ENCODE measurements at places on chromosomes 2 and 18. TPM values are rescaled to one million over a fixed set of nuclear protein-coding genes. Genes with fewer than 3 reads are reported as not detected.

MARCO gene
- not detected for total RNA-seq

GCA gene
- total RNA-seq: 3.6 TPM

ABCA12 gene
- total RNA-seq: under 0.01 TPM

RESP18 gene
- total RNA-seq: not detected

CRACDL gene
- total RNA-seq: not detected

CPO gene
- total RNA-seq: not detected

STON1 gene
- 5.7 TPM for total RNA-seq

FBXO41 gene
- 0.83 TPM for total RNA-seq

REG1A gene
- total RNA-seq: not detected

- DNase-seq: no peak
Measured at GRCh38 chr2:14424478-14425390, 207.8 kb upstream of the LRATD1 start.

GRCh38 chr18:1965016-1965415 is 606.3 kb downstream of the METTL4 start:
- DNase-seq: no peak

DNA sequence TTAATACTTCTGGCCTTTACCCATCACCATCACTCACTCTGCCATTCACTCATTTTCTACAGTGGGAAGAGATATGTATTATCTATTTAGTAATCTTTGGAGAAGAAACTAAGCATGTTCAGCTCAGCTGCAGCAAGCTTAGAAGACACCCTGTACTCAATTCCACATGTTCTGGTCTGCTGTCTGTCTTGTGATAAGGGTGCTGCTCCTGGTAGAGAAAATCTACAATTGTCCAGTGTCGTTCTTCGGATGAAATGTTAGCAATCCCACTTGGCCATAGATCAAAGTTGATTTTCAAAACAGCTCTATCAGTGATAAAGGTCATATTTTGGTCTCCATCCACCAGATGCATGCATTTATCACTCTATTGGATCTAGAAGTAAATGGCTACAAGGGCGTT is 337.1 kb downstream of the LRRTM4 start:
- DNase-seq: no peak

GRCh38 chr18:2102022-2102421 is 469.3 kb downstream of the METTL4 start:
- DNase-seq: no peak

DNA sequence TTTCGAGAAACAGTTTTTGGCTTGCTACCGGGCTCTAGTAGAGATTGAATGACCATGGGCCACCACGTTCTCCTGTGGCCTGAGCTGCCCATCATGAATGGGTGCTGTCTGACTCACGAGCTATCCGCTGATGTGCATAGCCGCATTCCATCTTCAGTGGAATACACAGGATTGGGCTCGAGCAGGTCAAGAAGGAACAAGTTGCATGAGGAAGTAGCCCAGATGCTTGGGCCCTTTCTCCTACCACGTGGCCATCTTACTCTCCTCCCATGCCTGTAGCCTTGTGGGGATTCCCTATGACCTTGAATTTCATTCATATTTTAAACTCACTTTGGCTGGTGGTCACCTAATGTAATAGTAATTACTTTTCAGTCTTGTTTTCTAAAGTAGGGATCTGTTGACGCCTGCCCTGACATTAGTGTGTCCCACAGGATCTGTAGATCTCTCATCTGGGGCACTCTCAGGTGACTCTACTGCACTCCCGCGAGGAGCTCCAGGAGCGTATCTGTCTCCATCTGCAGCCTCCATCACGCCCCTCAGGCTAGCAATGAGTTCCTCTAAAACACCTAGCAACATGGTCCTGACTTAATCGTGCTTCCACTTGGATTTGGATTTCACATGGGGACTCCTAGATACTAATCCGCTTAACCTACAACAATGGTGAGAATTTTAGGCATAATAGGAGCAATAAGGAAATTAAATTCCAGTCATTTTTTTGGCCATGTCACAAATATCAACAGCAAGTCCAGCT is 67.8 kb downstream of the PSMG2 start:
- no peak for DNase-seq

DNA sequence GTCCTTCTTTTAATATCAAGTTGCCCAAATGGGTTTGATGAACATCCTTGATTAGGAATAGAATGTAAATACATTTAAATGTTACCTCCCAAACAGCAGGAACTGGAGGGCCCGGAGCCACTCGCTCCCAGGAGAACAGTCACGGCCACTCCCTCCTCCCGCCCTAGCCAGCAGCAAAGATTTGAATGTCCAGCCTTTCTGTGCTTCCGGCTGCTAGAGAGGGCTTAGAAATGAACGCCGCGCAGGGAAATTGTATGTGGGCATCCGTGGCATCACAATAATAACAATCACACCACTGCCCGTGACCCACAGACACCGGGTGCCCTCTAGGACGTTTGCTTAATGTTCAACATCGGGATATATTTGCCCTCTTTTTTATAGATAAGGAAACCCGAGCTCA is 164.9 kb upstream of the SALL3 start:
- DNase-seq: no peak

DNA sequence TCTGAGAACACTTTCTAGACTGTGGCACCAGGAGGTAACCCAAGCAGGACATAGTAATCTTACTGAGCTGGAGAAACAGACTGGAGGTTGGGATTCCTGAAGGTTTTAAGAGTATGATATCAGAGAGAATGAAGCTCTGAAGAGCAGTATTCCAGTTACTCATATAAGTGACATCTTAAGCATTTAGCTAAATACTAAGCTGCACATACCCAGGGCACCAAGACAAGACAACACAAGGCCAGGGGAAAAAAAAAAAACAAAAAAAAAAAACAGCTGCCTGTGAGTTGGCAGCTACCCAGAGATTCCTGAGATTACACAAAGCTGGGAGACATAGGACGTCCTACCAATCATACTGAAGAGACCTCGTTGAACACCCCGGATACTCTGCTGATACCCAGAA is 175.8 kb downstream of the SRBD1 start:
- peak; percentile 82 for DNase-seq

DNA sequence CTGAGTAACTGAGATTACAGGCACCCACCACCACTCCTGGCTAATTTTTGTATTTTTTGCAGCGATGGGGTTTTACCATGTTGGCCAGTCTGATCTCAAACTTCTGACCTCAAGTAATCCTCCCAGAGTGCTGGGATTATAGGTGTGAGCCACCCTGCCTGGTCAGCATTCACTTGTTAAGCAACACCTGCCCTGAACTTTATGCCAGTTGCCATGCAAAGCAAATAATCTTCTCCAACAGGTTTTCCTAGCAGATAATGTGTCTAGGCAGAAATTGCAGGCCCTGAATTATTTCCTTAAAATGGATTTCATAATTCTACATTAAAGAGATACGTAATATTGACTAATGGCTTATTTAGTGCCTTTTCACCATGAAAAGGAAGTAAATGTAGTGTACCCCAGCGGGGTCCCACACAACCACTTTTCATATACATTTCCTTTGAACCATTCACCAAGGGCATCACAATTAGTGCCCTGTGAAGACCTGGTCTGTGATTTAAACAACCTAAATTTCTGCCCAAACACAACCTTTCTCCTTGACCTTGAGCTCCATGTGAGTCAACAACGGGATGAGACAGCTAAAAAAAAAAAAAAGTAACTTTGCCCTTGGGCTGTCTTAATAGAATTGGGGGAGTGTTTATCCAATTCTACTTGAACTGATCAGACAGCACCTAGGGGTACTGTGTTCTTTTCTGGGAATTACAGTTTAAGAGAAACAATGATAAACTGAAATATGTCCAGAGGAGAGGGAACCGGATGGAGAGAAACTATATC is 41.6 kb downstream of the EEF1B2 start:
- DNase-seq: no peak

GRCh38 chr2:41736105-41736567 is 311.7 kb upstream of the PKDCC start:
- DNase-seq: no peak

- peak; percentile 22 for DNase-seq
Measured at GRCh38 chr2:180240774-180241173, 233.7 kb upstream of the CWC22 start.

- DNase-seq: peak; percentile 94
Measured at GRCh38 chr18:9094307-9095226, 7.9 kb upstream of the NDUFV2 start.

DNA sequence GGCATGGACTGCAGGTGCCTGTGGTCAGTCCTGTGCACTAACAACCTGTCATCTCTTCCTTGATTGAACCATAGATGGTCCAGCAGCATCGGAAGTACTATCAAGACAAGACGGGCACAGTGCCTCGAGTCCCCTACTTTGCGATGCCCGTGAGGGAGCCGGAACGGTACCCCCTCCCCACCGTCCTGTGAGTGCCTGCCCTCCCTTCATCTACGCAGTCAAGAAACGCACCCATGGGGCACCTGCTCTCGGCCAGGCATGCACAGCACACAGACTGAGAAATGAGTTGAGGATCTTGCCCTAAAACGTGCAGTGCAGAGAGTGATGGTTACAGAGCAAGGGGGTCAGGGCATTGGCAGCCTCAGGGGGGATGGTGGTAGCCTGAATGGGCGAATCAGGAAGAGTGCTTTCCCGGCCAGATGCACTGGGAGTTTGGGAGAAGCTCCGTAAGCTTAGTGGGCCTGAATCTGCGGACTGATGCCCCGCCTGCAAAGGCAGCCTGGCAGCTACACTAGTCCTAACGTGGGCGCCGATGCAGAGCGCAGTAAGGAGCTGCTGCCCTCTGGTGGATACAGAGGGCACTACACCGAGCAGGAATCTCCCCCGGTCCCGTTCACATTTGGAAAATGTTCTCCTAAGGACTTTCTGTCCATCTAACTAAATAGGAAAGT is 63.6 kb downstream of the CIB4 start:
- peak; percentile 49 for DNase-seq
